Mesendoderm (in vitro differentiated cells): ENCODE measurements at places on chromosomes 4 and X.

DNA sequence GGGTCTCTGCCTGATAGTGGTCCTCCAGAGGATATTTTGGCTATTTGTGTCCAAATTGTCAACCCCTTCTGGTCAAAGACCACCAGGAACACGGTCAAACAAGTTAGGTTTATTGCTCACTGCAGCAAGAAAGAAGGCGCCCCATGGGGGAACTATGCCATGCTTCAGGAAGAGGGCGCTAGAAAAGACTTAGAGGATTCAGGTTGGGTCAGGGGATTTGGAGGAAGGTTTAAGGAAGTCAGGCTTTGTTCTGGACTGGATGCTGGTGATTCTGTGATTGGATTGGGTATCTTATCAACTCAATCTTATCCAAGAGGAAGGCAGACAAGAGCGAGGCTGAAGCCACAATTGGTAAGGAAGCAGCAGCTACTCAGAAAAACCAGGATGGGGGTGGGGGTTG, 14.3 kb upstream of the ELF4 start:
- H3K36me3 ChIP-seq, result no peaks in the 10 kb centered on the region
- no peaks in the 10 kb centered on the region for H3K4me1 ChIP-seq
- DNase-seq, result peak; percentile 45

- H3K4me1 ChIP-seq, result no peaks in the 10 kb centered on the region
- no peak for DNase-seq
- H3K4me3 ChIP-seq, result no peak overlapping the region
- no peaks in the 10 kb centered on the region for H3K27me3 ChIP-seq
- no peaks in the 10 kb centered on the region for H3K36me3 ChIP-seq
These were observed 185.1 kb upstream of the DIPK2B start for GRCh38 chrX:45385757-45386156.

- H3K4me1 ChIP-seq, result no peaks in the 10 kb centered on the region
- H3K27ac ChIP-seq, result no peak overlapping the region
- H3K4me3 ChIP-seq, result no peak overlapping the region
- H3K27me3 ChIP-seq, result no peaks in the 10 kb centered on the region
- H3K36me3 ChIP-seq, result no peaks in the 10 kb centered on the region
These were observed 15.2 kb upstream of the ANXA10 start for GRCh38 chr4:168076989-168077725.

DNA sequence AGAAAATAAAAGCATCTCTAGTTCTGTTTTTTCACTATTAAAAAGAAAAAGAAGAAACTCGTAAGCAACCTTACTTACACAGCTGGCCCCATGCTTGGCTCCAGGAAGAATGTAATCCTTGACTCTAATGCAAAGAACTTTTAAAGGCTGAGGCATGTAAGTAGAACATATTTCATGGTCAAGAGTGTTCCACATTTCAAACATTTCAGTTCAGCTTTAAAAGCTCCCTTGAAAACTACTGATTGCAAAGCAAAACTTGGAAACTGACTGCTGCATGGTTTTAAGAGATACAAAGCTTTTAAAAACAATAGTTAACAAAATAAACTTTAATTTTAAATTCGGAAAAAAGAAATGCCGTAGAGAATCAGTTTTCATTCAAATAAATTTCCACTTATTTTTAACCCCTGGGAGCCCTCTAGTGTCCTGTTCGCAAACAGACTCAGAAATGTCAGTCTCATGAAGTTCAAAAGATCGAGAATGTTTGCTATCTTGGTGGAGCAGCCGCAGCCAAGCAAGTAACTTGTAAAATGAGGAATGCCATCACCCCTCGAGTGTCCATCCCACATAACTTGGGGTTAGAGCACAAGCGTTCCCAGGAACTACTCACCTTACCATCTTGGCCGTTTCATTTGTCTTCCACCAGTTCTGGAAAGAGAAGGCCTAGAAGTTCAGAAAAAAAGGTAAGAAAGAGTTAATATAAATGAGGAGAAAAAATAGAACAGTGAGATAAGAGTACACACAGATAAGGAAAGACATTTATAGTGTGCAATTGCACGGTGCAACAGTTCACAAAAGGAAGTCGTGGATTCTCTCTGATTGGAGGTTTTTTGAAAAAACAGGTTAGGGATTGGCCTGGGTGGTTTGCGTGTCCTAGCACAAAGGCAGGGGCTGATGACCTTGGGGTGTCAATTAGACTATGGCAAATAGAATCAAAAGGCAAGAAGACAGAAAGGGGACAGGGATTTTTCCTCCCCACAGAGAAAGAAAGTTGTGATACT, at the start of gene GASK1B:
GASK1B (minus strand) TSS at position 765 of the 998 bp plus-strand sequence. CDS start 1,650 bp downstream, outside the sequence.
- peak; percentile 74 for DNase-seq
- H3K4me3 ChIP-seq, result no peak within 1 kb of the TSS
- no peaks in the 10 kb centered on the region for H3K4me1 ChIP-seq
- H3K27me3 ChIP-seq, result no peaks in the 10 kb centered on the region
- no peak within 1 kb of the TSS for H3K27ac ChIP-seq
- H3K36me3 ChIP-seq, result no peaks in the 10 kb centered on the region

DNA sequence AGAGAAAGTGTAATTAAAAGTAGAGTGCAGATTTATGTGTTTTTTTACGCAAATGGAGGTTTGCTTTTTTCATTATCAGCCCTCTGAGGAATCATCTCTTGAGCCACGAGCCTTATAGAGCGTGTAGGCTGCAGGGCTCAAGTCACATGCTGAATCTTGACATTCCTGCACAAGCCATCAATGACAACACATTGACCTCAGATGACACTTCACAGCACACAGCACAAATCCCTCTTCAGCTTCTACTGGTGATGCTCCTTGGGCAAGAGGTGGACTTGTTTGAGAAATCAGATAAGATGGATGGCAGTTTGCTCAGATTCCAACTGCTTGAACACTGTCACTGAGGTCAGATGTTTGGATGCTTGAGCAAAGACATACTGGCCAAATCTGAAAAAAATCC, 250.6 kb downstream of the SNCA start:
- peak; percentile 13 for DNase-seq
- H3K27me3 ChIP-seq, result no peaks in the 10 kb centered on the region
- H3K27ac ChIP-seq, result no peak overlapping the region
- no peak overlapping the region for H3K4me3 ChIP-seq
- H3K4me1 ChIP-seq, result no peaks in the 10 kb centered on the region

DNA sequence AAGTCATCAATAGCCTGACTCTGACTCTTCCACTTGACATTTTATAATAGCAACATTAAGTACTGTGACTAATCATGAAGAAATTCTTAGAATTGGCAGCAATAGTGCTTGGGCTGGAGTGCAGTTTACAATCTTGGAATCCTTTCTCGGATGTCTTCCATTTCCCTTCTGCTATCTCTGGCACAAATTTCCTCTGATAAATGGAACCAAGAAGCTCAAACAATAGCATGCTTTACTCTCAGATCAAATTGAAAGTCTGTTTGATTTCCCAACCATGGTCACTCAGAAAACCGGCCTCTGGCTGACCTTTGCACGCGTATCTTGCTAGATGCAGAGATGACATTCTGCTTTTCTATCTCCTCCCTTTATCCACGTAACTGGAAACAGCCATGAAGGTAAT, 99.0 kb upstream of the SPANXC start:
- H3K27ac ChIP-seq, result no peak overlapping the region
- no peaks in the 10 kb centered on the region for H3K4me1 ChIP-seq
- H3K36me3 ChIP-seq, result no peaks in the 10 kb centered on the region
- no peaks in the 10 kb centered on the region for H3K27me3 ChIP-seq

- H3K4me3 ChIP-seq, result no peak overlapping the region
- H3K4me1 ChIP-seq, result no peaks in the 10 kb centered on the region
- DNase-seq, result no peak
- H3K36me3 ChIP-seq, result no peaks in the 10 kb centered on the region
- H3K27ac ChIP-seq, result no peak overlapping the region
These were observed 36.3 kb downstream of the SMIM31 start for GRCh38 chr4:164790249-164790648.

DNA sequence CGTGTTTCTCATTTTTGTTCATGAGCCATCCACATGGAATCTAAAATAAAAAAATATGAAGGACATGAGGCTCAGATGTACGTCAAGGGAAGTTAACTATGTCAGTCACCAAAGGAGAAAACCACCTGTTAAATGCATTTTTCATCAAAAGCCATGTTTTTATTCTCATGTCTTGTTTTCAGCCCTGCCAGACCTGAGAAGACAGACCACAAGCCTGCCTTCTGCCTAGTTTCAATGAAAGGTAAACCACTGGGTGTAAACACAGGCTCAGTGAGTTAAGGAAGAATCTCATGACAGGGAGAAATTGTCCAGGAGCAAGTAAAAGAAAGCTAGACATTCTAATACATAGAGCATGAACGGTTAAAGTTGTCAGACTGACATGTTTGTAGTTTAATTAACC, 52.3 kb upstream of the TNIP3 start:
- no peak overlapping the region for H3K27ac ChIP-seq
- no peak overlapping the region for H3K4me3 ChIP-seq
- no peak for DNase-seq
- no peaks in the 10 kb centered on the region for H3K36me3 ChIP-seq
- no peaks in the 10 kb centered on the region for H3K27me3 ChIP-seq

GRCh38 chr4:91058345-91058744, 931.2 kb downstream of the CCSER1 start:
- no peaks in the 10 kb centered on the region for H3K4me1 ChIP-seq
- no peak overlapping the region for H3K4me3 ChIP-seq
- no peak for DNase-seq

DNA sequence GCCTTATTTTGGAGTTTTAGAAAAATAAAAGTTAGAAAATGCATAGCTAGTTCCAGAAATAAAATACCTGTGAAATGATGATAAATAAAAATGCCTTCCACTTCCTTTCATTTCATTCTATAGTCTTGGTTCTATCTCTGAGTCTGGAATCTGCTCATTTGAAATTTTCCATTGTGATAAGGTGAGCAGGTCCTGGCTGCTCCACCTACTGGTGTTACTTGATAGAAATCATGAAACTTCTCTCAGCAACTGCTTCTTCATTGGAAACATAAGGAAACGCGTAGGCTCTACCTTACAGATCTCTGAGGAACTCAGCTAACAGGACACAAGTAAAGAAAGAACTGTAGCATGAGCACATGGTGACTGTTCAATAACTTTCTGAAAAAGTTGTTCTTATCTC, 141.8 kb downstream of the DCHS2 start:
- peak; percentile 54 for DNase-seq
- no peaks in the 10 kb centered on the region for H3K27me3 ChIP-seq
- no peak overlapping the region for H3K27ac ChIP-seq
- no peak overlapping the region for H3K4me3 ChIP-seq
- no peaks in the 10 kb centered on the region for H3K4me1 ChIP-seq
- H3K36me3 ChIP-seq, result no peaks in the 10 kb centered on the region

- H3K27ac ChIP-seq, result no peak overlapping the region
- no peaks in the 10 kb centered on the region for H3K4me1 ChIP-seq
- no peaks in the 10 kb centered on the region for H3K36me3 ChIP-seq
- no peak for DNase-seq
- no peak overlapping the region for H3K4me3 ChIP-seq
These were observed 48.7 kb downstream of the HTT start for GRCh38 chr4:3123181-3123671.

DNA sequence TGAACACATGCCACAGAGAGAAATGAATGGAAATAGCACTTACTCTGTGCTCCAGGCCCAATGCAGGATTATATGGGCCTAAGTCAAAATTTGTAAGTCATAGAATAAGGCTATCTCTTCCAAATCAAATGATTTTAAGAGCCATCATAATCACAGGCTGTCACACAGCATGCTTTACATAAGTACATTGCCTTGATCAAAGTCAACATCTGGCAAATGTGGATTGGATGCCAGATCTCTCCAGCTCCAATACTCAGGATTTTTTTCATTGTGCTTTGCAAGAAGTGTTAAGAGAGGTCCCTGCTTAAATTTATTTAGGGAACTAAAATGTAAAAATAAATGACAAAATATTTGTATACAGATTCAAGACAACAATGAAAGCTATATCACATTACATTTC, 299.9 kb downstream of the PRDM5 start:
- no peak overlapping the region for H3K4me3 ChIP-seq
- H3K27me3 ChIP-seq, result no peaks in the 10 kb centered on the region
- H3K27ac ChIP-seq, result no peak overlapping the region

DNA sequence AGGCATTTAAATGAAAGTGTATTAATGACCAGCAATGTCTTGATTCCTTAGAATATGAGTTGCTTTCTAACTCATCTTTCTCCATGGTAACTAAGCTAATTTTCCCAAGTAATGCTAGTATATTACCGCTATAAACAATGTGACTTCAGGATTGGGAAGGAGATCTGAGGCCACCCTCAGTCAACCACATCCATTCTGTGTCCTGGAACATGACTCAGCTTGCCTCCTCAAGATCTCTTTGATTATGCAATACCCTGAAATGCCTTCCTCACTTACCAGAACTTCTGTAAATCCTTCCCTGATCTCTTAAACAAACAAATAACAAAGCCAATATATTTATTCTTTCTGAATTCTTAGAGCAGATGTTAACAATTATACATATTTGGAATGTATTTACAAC, 1495.5 kb downstream of the PCDH18 start:
- H3K4me3 ChIP-seq, result no peak overlapping the region
- no peaks in the 10 kb centered on the region for H3K27me3 ChIP-seq
- H3K4me1 ChIP-seq, result no peaks in the 10 kb centered on the region
- no peaks in the 10 kb centered on the region for H3K36me3 ChIP-seq
- DNase-seq, result peak; percentile 40

DNA sequence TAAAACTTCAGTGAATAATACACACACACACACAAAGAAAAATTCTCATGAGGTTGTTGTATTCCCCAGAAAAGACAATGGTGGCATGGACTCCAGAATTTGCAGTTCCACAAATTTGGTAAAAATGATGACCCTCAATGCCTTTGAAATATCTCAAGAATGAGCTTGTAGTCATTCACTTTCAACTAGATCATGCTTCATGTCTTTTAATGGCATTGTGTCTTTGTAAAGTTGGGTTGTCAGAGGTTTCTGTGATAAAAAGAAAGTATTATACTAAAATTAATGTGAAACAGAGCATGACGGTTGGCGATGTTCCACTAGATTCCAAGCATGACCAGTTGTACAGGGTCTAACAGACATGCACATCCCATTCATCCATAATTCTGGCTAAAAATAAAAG, 685.0 kb upstream of the FRG1 start:
- no peak overlapping the region for H3K27ac ChIP-seq
- DNase-seq, result no peak
- no peaks in the 10 kb centered on the region for H3K4me1 ChIP-seq
- H3K36me3 ChIP-seq, result no peaks in the 10 kb centered on the region
- H3K4me3 ChIP-seq, result no peak overlapping the region

GRCh38 chrX:111041018-111041462, 55.0 kb upstream of the PAK3 start:
- H3K27me3 ChIP-seq, result no peaks in the 10 kb centered on the region
- H3K36me3 ChIP-seq, result no peaks in the 10 kb centered on the region
- DNase-seq, result no peak
- no peaks in the 10 kb centered on the region for H3K4me1 ChIP-seq
- no peak overlapping the region for H3K4me3 ChIP-seq

DNA sequence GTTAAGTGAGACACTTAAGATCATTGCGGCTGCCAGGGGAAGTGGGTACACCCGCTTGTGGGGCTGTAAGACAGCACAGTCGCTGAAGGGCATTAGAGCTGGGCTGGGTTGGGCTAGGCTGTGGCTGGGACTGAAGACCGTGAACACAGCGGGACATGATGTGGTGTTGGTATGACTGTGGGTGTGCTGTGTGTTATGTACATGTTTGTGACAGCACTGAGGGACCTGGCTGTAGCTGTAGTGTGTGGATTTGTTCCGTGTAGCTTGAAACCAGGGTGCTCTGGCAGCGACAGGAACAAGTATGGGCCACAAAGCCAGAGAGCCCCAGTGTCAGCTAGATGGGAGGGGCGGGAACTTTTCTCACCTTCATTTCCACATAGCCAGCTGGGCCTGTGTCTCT, 82.1 kb downstream of the NHSL2 start:
- no peaks in the 10 kb centered on the region for H3K36me3 ChIP-seq
- no peak overlapping the region for H3K4me3 ChIP-seq
- no peak for DNase-seq
- no peaks in the 10 kb centered on the region for H3K27me3 ChIP-seq
- peaks cover 6% of the 10 kb centered on the region for H3K4me1 ChIP-seq
